ENCODE measurements at places on chromosomes 4 and X.

DNA sequence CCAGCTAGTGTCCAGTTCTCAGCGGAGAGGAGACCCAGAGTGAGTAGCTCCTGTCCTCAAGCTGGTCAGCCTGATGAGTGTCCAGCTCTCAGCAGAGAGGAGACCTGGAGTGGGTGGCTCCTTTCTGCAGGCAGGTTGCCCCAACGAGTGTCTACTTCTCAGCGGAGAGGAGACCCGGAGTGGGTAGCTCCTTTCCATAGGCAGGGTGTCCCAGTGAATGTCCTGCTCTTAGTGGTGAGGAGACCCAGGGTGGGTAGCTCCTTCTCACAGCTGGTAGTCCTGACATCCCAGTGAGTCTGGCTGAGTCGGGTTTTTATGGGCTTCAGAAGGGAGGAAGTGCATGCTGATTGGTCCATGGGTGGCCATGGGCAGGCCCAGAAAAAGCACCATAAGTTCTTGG, 55.7 kb upstream of the NUDT6 start:
- DNase-seq, result no peak

DNA sequence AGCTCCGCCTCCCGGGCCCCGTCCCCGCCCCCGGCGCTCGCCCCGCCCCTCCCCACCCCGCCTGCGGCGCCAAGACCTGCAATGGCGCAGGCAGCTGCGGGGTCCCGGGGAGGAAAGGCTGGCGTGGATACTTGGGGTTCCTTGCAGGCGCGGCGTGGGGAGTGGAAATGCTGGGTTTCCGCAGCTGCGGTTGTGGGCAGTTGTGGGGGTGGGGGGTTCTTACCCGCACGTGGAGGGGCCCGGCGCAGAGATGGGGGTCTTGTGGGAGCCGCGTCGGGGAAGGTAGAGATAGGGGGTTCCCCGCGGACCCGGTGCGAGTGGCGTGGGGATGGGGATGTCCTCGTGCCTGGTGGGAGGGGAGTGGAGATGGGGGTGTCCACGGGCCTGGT, 680 bp upstream of the ASMTL start:
- no peak for DNase-seq

- DNase-seq, result no peak
These were observed 92.1 kb downstream of the SCD5 start for GRCh38 chr4:82706349-82707000.

DNA sequence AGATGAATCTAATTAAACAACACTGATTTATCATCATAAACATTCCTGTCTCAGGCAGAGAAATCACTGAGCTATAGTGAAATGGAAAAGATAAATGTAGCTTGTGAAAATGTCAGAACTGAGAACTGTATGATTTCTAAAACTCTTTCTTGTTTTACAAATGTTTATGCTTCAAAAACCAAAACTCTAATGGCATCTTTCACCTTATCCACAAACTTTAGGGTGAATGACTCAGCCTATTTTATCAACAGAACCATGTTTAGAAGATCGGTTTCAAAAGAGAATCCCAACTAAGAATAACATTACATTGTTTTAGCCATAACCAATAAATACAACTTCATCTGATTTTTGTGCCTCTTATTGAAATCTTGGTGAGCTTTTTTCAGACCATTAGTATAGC, 21.4 kb downstream of the NKX6-1 start:
- DNase-seq, result no peak

GRCh38 chr4:13399257-13399656, 84.9 kb downstream of the RAB28 start:
- no peak for DNase-seq

- DNase-seq, result no peak
These were observed 647 bp downstream of the OPHN1 start for GRCh38 chrX:68432648-68433047.

- DNase-seq, result peak; percentile 31
These were observed 64.5 kb upstream of the WDR1 start for GRCh38 chr4:10180927-10181744.

- DNase-seq, result no peak
These were observed 867.6 kb upstream of the PCDH7 start for GRCh38 chr4:29852537-29852936.

DNA sequence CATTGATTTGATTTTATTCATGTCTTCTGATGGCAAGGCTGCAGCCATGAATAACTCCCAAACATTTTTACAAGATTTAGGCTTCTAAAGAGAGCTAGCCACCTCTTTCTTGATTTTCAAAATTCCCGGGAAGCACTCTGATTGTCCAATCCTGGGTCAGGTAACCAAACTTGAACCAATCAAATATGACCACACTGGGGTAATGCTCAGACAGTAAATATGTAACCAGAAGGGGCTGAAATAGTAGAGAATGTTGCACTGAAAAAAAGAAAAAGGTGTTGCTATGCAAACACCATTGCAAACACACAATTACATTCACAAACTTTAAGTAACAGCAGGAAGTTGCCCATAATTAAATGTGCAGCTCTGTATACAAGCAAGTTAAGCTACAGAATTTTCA, 112.9 kb upstream of the IQCM start:
- DNase-seq, result no peak

- DNase-seq, result no peak
These were observed 29.6 kb downstream of the REST start for GRCh38 chr4:56937262-56937661.

- peak; percentile 30 for DNase-seq
These were observed 20.7 kb downstream of the FRMPD3 start for GRCh38 chrX:107470198-107470597.

DNA sequence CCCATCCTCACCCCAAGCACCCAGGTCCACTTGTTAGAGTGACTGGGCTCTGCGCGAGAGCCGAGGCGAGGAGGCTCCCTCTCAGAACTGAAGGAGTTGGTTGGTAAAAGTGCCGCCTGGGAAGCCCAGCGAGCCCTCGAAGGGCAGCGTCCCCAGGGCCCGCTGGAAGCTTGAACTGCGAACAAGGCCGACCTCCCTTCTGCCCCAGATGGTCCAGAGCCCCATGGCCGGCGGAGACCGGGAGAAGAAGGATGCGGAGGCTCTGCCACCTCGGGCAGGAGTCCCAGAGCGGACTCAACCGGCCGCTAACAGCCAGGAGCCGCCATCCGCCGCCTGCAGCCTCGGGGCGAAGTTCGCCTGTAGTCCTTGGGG, 116.3 kb upstream of the TEX13C start:
- no peak for DNase-seq

GRCh38 chr4:169107528-169107927, 97.5 kb upstream of the CBR4 start:
- DNase-seq, result no peak

DNA sequence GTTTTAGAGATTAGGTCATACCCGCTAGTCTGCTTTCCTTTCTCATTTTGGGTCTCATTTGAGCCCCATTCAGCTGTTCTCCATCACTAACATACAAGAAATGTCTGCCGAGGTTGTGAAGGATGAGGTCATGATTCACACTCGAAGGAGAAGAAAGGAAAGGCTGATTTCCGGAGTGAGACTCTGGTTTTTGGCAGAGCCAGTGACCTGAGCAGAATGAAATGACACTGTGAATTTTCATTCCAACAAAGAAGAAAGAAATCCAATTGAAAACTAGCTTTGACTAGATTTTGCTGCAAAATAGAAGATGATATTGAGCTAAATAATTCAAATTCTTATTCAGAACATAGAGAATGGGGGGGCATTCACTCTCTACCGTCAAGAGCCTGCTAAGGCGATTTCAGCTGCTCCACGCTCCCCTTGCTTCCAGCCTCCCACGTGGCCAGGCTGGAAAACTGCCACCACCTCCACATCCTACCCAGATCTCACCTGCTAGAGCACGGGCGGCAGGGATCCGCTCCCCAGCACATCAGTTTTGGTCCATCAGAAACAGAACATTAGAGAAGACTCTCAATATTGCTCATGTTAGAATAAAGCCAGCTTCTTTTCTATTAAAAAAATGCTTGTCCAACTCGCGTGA, 39.0 kb downstream of the F11 start:
- DNase-seq, result no peak

DNA sequence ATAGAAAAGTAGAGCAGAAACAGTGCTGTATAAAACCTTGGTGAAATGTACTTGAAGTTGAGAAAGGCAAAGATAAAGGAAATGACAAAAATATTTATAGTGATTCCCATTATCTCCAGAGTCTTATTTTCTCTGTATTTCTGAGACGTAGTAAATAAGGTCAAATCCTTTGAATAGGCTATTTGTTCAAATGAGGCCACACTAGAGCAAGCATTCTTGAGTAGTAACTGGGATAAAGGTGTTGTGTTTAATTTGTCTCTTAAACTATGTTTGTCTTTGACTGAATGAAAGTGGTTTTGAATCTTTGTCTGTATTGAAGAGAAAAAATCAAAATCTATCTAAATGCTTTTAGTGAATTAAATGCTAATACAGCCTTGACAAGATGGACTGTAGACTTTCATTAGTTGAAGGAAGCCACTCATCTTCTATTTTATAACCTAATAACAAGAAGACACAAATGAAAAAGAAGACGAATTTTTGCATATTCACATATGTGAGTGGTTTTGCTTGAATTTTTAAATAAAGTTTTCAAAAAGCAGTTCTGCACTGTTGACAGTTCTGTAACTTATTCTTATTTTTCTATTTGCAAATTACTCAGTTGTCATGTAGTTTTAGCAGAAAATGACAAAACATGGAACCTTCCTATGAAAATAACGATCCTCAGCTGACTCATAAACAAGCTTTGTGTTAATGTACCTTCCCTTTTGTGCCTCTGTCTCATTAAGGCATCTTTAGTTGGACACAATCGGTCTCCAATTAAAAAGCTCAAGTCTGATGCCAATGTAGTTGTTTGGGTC, 94.8 kb upstream of the PCDH18 start:
- no peak for DNase-seq

DNA sequence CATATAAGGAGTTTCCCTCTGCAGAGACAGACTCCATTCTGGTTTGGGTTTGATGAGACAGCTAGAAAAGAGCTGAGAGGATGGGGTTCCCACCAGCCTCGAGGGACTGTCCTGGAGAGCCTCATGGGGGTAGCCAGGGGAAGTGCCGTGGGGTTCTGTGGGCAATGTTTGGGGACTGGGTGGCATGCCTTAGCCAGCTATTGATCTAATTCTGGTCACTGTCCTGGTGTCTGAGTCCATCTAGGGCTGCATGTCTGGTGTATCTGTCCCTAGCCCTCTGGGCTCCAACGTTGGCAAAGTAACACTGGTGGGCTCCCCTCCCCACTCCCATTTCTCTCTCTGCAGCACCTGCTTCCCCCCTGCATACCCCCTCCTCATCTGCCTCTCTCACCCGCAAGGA, 135.4 kb downstream of the SMIM20 start:
- no peak for DNase-seq

DNA sequence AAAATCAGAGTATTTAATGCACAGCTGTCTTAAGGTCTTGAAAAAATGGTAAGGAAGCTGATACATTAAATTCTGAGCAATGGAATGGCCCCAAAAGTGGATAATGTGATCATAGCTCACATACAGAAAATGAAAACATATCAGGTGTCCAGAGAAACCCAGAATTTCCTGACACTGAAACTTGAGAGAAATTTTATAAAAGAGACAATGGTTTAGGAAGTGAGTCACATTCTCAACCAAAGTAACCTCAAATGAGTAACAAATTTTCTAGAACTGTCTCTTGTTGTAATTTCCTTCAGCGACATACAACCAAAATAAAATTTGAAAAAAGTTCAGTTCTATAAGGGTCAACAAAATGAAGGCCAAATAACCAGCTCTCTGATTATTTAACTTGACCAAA, 37.4 kb upstream of the PACRGL start:
- no peak for DNase-seq

- no peak for DNase-seq
These were observed 156.6 kb downstream of the FGF16 start for GRCh38 chrX:77603635-77604336.

DNA sequence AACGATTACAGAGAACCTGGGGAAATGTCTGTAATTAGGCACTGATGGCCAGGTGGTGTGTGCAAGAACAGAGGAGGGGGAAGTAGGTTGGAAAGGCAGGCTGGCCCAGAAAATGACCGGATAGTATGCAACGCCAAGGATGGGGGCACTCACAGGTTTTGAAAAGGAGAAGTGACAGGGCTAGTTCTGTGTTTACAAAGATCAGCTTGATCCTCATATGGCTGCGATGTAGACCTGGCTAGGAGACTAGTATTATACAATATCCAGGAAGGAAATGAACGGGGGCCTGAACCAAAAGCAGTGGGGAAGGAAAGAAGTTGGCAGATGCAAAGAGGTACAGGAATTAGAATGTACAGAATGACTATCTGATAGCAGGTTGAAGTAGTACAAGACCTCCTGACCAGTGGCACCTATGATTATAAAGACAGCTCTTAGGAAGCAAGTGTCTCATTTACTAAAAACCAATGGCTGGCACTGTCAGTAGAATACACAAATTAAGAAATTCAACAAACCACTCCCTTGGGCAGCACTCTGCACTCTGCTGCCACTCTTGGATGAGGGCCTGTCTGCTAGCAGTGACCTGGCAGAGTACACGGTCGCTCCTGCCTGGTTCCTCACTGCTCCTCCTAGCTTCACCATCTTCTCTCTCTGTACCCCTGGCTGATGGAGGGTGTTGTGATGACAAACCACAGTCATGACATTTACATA, 14.1 kb downstream of the MFAP3L start:
- no peak for DNase-seq

- DNase-seq, result no peak
These were observed 5.5 kb upstream of the USP53 start for GRCh38 chr4:119207051-119207450.

DNA sequence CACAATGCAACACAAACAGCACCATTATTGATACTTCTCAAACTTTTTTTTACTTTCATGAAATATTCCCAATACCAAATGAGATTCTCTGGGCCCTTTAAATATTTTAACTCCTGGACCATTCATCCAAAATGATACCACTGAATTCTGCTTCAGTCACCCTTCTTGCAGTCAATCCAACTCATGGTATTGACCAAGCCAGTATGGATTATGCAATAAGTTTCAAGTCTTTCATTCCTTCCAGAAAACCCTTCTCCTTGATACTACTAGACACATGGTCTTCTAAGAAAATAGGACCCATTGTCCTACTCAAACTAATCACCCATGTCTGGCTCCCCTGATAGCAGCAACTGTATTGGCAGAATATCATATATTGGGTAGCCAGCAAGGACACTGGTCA, 23.0 kb downstream of the ZNF721 start:
- DNase-seq, result no peak
